ACHN (cell line): ENCODE measurements at places on chromosomes 2 and 18.

DNA sequence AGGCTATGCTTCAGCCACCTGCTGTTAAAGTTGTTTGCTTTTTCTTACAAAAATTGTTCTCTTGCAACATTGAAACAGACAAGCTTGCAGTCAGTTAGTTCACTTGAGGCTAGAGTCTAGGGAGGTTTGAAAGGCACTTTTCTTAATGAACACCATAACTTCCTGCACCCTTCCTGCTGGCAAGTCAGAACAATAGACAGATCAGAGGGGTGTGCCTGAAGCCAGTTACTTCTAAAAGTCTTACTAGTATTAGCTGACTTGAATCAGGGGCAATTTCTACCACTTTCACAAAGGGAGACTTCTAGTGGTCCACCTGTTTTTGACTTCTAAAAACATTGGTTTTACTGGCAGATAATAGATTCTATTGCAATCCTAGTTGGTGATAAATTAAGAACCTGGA, 367.4 kb upstream of the CDH20 start:
- no peak for DNase-seq

DNA sequence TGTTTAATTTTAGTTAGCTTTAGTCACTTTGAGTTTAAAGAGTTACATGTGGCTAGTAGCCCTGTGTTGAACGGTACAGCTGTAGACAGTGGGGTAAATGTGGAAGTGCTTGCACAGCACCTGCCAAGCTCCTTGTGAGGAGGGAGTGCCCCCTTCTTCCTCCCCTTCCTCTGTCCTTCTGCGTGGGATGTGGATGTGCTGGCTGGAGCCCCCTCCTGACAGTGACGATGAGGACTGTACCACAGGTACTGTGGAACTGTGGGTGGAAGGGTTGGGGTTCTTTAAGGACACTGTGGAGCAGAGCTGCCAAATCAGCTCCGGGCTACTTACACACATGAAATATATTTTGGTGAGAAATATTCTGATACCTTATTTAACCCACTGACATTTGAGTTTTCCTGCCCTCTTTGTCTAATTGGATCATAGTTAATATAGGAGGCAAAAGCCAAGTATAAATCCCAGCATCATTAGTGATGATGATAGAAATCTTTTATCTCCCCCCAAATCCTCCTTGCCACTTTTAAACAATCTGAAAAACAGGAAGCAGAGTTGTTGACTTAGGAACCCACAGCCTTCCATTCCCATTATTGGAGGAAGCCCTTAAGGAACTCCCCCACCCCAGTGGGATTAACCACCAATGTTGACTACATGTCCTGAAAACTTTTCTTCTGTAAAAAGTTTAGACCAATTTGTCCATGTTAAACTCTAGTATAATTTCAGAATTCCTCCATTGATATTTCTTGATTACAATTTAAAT, 181.3 kb downstream of the PTPRM start:
- DNase-seq = no peak

DNA sequence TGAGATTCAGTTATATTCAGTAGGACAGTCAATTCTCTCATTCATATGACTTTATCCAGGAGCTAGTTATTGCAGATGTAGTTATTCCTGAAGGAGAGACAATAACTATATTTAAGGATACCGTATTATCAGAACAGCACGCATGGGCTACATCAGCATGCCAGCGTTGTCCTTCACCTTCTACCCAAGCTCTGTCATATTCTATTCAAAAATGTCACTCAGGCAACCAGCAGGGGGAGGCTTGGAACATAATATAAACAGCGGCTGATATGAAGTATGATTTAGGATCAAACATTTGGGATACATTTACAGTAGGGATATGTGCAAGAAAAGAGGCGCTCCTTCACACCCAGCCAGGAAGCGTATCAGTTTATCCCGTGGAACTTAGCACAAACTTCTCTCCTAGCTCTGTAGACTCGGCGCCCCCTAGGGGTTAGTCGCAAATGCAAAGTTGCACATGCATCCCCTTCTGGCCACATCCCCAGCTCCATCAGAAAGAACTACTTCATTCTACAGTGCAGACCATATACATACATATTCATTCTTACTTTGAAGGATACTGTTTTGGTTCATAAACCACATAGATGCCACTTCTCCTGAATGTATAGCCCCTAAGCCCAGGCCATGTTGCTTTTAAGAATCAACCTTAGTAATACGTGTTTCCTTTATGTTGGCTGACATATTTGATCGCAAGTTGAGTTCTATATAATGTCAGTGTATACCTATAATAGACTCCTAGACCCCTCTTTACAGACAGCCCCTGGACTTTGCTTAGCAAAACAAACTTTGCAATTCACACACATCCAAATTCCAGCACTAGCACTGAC, 759.4 kb downstream of the ADCYAP1 start:
- DNase-seq = peak; percentile 46

DNA sequence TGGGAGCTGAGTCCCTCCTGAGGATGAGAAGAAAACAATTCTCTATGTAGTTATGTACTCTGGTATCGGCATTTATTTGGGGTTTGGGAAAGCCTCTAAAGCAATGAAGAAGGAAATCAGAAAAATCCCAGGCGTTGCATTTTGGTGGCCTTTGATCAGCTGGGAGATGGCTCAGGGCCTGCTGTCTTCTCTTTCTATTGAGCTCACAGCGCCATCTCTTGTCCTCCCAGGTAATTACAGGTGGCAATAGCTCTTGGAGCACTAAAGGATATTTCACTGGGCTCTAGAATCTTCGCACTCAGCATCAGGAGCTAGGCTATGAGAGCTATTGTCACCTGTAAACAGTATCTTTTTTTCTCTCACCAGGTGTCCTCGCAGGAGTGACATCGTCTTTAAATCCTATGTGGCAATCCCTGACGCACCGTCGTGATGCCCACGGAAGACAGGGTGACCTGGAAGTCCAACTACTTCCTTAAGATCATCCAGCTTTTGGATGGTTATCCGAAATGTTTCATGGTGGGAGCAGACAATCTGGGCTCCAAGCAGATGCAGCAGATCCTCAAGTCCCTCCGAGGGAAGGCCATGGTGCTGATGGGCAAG, 76.1 kb upstream of the PMAIP1 start:
- peak; percentile 76 for DNase-seq

- peak; percentile 17 for DNase-seq
Observed at GRCh38 chr18:35387152-35387571, 10.0 kb upstream of the ZNF396 start.

DNA sequence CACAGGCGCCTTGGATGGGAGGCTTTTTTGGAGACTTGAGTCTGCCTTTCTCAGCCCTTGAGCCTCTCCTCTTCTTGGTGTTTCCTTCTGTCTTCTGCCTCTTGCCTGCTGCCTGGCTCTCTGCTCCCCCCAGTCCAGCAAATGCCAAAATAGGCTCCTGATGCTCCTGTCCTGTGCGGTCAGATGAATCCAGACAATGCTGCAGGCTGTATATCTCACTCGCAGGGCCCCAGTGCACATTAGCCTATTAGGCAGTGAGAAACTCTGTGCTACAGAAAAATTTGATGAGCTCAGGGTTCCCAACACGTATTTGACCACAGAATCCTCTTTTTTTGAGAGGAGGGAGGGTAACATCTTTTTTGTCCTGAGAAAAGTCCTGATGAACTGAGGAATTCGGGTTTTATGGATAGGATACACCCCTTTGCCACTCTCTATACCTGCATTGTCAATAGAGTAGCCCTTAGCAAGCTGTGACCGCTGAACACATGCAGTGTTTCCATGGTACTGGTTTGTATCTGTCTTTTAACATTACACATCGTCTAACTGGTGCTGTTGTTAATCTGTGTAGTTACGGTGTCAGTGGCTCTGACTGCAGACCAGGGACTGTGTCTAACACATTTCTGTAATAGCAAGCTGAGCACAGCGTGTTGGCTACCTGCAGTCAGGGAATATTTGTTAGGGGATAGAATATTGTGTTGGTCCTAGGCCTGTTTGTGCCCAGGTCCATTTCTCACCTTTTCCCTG, 50.8 kb downstream of the FAM228A start:
- no peak for DNase-seq

- DNase-seq = no peak
Observed at GRCh38 chr2:174729797-174730697, 34.2 kb downstream of the CHRNA1 start.

- no peak for DNase-seq
Observed at GRCh38 chr18:36128907-36129299, 237 bp downstream of the SLC39A6 start.

GRCh38 chr2:8022908-8023640, 658.8 kb upstream of the ID2 start:
- DNase-seq = no peak

DNA sequence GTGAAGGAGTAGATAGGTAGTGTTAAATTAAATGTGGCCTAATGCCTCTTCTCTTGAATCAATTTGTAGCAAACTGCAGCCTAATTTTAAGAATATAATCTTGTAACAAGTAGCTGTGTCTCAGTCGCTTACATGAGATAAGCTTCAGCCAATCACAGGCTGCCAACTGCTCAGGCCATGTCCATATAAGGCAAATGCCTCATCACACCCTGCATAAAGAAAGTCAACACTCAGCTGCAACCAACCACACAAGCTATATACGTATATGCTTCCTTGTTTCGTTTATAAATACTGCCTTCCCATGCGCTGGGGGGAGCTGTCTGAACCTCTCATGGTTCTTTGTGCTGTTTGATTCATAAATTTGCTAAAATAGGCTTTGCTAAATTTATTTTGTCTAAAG, 476.3 kb downstream of the TRIB2 start:
- DNase-seq = no peak
